ENCODE measurements at places on chromosomes 5 and 9.
A peak's percentile ranks its signal among the peaks of the same experiment; 100 is the strongest.

GRCh38 chr5:66517351-66517750 is 78.8 kb upstream of the MAST4 start:
- DNase-seq: no peak

DNA sequence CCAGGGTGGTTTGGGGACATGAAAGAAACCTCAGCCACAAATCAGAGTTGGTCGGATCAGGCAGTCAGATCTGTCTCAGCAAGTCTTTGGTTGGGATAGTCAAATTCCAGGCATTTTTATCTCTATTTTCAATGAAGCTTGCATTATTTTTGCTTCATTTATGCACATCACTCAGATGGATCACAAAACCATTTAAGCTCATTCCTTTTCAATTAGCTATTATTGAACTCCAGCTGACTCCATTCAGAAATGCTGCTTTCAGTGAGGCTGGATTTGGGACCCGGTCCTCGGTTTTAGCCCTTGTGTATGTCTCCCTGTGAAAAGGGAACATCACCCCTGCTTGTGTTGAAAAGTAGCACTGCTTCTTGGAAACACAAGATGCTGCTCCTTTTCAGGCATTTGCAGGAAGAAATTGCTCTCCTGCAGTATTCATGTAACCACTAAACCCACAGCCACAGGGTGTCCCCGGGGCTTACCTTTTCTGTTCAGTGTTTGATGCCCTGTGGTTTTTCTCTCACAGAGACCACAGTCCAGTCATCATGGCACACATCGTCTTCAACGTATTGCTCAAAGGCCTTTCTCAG is 232.9 kb downstream of the NFIB start:
- DNase-seq: no peak

DNA sequence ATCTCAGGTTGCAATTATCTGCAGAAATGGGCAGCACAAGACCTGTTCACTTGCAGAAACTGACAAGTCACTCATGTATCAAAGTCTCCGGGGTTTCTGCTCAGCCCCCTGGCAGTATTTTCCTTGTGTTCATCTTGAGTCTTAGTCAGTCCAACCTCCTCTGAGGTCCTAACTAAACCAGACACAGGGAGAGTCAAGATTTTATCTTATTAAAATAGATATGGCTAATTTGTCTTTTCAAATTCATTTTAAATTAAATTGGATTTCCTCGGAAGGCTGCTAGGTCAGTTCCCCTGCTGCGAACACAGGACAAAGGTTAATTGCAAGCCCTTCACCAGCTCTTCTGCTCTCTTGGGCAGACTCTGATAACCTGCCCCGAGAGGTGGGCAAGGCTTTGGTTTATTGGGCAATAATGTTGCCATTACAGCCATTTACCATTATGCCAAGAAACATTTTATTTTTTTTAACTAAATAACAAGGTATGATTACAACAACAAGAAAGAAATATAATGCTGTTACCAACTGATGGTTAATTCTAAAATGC is 103.5 kb downstream of the MAPKAP1 start:
- DNase-seq: no peak

- DNase-seq: no peak
Measured at GRCh38 chr5:9350301-9350797, 195.5 kb downstream of the SEMA5A start.

GRCh38 chr9:109560470-109561132 is 62.5 kb upstream of the PTPN3 start:
- no peak for DNase-seq

GRCh38 chr9:113985968-113986585 is 92.0 kb downstream of the AMBP start:
- no peak for DNase-seq

GRCh38 chr5:149452665-149453617 is 73.8 kb upstream of the IL17B start:
- DNase-seq: no peak

DNA sequence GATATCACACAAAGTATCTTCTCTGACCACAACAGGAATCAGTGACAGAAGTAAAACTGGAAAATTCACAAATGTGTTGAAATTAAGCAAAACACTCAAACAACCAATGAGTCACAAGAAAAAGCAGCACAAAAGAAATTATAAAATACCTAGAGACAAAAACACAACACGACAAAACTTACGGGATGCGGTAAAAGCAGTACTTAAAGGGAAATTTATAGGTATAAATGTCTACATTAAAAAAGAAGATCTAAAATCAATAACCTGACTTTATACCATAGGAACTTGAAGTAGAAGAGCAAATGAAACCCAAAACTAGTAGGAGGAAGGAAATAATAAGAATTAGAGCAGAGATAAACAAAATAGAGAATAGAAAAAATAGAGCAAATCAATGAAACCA is 2.8 kb upstream of the WDR41 start:
- DNase-seq: no peak

GRCh38 chr5:168404365-168404764 is 81.9 kb upstream of the RARS1 start:
- no peak for DNase-seq

GRCh38 chr5:40689438-40689837 is 9.7 kb downstream of the PTGER4 start:
- DNase-seq: peak; percentile 49

DNA sequence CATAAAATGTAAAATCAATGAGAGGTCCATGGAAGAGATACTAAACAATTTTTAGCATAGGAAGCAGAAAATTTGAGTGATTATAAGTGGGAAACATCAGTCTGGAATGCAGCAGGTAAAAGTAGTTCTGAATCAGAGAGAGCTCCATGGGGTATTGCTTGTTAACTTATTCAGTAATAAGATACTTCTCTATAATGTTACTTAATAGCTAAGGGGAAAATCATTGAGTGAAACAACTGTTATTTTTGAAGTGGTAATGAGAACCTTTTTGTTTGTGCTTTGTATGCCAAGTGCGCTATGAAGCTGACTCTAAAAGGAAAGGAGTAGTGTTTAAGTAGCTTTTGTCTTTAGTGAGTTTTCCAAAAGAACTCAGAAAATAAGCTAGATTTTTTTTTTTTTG is 95.2 kb downstream of the ERBIN start:
- no peak for DNase-seq

GRCh38 chr9:69745716-69746437 is 13.9 kb downstream of the PTAR1 start:
- DNase-seq: no peak

DNA sequence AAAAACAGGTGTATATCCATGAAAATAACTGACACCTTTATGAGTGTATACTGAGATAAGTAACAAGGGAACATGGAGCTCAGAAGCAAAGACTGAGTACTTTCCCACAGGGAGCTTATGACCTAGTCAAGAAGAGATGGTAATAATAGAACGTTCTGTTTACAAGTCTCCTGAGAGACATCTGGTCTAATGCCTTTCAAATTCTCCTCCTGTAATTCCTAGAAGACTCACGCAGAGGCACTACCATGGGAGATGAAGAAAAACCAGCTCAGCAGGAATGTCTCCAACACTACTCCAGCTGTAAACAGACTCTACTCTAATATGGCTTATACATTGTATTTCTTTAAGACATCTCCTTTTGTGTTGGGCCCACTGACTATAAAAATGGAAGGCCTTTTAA is 503.6 kb upstream of the TUSC1 start:
- DNase-seq: no peak

- peak; percentile 60 for DNase-seq
Measured at GRCh38 chr5:180080486-180081280, 9.1 kb upstream of the RNF130 start.

- DNase-seq: no peak
Measured at GRCh38 chr5:164358531-164359259, 853.3 kb downstream of the MAT2B start.

GRCh38 chr9:125549039-125549438 is 158.0 kb downstream of the MAPKAP1 start:
- DNase-seq: no peak

DNA sequence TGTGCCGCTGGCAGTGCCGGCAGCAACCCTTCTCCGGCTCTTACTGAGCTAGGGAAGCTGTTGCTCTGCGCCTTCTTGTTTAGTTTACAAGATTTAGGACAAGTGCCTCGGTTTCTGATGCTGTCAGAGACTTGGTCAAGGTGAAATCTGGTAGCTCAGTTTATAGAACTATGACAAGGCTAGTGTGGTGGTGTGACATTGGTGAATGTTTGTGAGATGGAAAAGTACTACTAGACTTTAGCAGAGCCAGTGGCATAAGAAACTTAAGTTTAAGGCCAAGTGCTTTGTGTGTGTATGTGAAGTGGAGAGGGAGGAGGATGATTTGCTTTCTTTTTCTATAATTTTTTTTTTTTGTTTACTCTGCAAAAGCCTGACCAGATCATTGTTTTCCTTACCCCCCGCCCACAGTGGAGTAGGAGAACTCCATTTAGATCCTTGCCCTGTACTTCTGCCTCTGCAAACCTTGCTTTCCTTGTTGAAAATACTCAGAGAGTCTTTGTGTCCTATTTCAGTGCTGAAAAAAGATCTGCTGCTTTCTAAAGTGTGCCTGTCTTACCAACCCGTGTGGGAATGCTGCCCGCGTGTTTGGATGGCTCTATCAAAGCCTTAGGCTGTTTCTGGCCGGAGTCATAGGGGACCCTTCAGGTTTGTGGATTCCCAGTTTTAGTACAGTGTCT is 75.9 kb downstream of the TRIO start:
- no peak for DNase-seq

DNA sequence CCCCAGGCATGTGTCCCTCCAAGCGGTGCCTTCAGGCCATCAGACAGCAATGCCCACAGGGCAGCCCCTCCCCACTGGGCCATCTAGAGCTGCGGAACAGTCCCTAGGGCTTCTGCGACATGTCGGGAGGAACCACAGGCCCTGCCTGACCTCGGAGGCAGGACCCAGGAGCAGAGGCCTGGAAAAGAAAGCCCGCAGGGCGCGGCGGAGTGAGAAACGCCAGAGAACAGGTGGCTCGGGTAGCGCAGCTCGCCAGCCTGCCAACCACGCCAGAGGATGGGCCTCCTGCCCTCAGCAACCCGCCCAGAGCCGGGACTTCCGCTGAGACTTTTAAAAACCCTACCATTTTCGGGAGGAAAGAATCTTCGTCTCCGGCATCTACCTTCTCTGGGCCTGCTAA is 715 bp downstream of the LCN8 start:
- no peak for DNase-seq

GRCh38 chr9:134549336-134549735 is 92.3 kb upstream of the COL5A1 start:
- no peak for DNase-seq

DNA sequence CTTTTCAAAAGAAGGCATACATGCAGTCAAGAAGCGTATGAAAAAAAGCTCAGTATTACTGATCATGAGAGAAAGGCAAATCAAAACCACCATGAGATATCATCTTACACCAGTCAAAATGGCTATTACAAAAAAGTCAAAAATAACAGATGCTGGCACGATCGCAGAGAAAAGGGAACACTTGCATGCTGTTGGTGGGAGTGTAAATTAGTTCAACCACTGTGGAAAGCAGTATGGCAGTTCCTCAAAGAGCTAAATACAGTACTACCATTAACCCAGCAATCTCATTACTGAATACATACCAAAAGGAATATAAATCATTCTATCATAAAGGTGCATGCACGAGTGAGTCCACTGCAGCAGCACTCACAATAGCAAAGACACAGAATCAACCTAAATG is 24.5 kb downstream of the RETREG1 start:
- DNase-seq: no peak

GRCh38 chr5:43679214-43679613 is 76.2 kb downstream of the NNT start:
- DNase-seq: no peak

- no peak for DNase-seq
Measured at GRCh38 chr5:13860146-13860545, 84.3 kb downstream of the DNAH5 start.

- DNase-seq: peak; percentile 80
Measured at GRCh38 chr5:157222506-157223230, 42.0 kb downstream of the ITK start.

- no peak for DNase-seq
Measured at GRCh38 chr5:72123764-72124376, 16.6 kb downstream of the MAP1B start.

- no peak for DNase-seq
Measured at GRCh38 chr9:109072821-109073435, 46.8 kb downstream of the TMEM245 start.

DNA sequence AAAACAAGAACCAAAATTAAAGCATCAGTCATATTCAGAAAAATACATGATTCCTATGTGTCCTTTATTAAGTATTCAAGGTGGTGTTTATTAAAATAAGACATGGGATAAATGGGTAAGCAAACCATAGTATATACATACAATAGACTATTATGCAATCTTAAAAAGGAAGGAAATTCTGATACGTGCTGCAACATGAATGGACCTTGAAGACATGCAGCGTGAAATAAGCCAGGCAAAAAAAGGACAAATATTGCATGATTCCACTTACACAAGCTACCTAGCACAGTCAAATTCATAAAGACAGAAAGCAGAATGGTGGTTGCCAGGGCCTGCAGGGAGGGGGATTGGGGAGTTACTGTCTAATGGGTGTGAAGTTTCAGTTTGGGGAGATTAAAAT is 127.7 kb downstream of the DMAC1 start:
- no peak for DNase-seq

DNA sequence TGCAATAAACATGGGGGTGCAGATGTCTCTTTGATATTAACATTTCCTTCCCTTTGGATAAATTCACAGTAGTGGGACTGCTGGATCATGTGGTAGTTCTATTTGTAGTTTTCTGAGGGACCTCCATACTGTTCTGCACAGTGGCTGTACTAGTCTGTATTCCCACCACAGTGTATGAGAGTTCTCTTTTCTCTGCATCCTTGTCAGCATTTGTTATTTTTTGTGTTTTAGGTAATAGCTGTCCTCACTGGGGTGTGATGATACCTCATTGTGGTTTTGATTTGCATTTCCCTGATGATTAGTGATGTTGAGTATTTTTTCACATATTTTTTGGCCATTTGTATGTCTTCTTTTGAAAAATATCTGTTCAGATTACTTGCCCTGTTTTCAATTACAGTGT is 562.5 kb downstream of the CSNK1G3 start:
- DNase-seq: no peak

DNA sequence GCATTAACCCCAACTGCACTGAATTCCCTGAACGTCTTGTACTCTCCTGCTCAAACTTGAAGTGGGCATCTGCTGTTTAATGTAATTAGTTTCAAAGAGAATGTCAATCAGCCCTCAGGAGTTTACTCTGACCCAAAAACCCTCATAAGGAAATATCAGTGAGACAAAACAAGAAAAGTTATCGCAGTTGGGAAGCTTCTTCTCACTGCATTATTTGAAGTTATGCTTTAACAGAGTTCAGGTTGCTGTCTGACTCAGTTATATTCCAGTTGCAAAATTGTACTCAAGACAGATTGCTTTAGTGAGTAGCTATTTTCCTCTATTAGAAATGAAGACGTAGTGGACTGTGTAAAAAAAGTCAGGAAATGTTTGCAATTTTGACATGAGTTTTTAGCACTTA is 52.1 kb downstream of the PPIC start:
- no peak for DNase-seq

Measured in CD4-positive, alpha-beta T cell treated with Interleukin-10 for 1 hour (primary cell).